ENCODE measurements at places on chromosomes 5 and 9.

GRCh38 chr9:98067184-98067583 lies 10.7 kb downstream of the NANS start:
- DNase-seq: no peak

- no peak for DNase-seq
These were observed 16.2 kb downstream of the PRKACG start for GRCh38 chr9:68997666-68998065.

GRCh38 chr5:112628214-112628980 lies 109.3 kb upstream of the APC start:
- DNase-seq: peak; percentile 28

GRCh38 chr9:81847181-81847915 lies 80.9 kb upstream of the SPATA31D4 start:
- no peak for DNase-seq

- no peak for DNase-seq
These were observed 201.2 kb downstream of the ADCY2 start for GRCh38 chr5:7597059-7597642.

DNA sequence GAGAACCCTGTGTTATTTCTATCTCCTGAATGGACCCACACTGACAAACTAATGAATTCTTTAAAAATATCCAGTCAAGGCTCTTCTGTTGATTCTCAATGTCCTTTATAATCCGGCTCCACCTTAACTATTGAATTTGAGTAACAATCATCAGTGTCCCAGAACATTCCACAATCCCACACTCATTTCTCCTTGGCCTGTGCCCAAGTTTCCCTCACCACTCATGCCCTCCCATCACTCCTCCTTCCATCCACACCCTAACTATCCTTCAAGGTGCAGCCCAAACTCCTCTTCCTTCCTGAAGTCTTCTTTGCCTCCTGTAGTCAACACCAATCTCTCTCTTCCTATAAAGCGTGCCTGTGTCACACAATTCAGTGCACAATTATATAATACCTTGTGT lies 106.1 kb downstream of the NUDT12 start:
- DNase-seq: no peak

GRCh38 chr9:34957492-34958410 lies at the start of gene PHF24:
PHF24 (plus strand) TSS chr9:34958285; CDS start chr9:34971299, 13,014 bp downstream.
- no peak for DNase-seq

DNA sequence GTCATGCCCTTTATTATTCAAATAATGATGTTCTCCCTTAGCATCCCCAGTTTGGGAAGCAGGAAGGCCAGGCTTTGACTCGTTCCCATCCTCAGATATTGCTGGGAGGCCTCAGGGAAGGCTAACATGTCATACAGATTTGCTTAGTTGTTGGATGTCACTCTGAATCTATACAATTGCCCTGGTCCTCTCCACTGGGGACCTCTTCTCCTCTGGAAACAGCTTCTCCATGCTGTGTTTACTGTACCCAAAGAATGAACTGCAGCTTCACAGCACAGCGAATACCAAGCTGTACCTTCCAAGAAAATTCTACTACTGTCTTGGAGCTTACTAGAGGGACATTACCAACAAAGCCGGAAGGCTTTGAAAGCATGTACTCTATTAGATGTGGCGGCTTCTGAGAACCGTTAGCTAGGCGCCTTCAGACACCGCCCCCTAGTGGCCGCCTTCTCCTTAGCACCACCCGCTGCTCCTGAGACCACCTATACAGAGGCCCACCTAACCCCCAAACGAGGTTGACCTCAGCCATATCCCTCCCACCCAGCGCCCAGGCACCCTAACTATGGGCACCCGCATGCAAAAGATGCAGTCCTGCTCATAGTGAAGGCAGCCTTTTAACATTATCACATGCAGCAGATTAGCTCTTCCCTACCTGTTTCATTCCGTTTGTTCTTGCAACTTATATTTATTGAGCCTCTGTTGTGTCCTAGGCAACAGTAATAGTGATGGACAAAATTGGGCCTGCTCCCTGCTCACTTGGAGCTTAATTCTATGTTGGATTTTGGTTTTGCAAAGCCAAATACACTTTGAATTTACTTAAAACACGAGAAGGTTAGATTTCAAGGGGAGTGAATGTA lies 34.9 kb upstream of the FOXI1 start:
- no peak for DNase-seq

DNA sequence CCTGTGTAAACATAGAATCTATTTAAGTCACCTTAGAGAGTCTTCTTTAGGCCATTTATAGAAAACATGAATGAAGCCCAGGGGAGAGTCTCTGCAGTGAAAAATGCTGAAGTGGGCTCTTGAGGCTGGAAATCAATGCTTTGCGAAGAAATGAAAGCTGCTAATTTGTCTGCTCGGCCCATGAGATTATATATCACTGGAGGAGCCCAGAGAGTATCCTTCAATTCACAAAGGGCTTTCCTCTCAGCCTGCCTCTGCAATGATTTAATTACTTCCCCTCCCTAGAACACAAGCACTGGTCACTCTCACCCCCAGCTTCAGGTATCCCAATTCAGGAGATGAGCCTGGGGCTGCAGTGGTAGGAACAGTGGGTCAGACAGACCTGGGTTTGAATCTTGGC lies 8.2 kb upstream of the DRD1 start:
- DNase-seq: no peak
